KBM-7 (cell line): ENCODE measurements at places on chromosomes 13 and 19.
A peak's percentile ranks its signal among the peaks of the same experiment; 100 is the strongest.

GRCh38 chr13:40187324-40187795 lies 479.1 kb downstream of the FOXO1 start:
- DNase-seq = no peak

GRCh38 chr13:29771247-29771646 lies 79.2 kb downstream of the UBL3 start:
- peak; percentile 54 for DNase-seq

DNA sequence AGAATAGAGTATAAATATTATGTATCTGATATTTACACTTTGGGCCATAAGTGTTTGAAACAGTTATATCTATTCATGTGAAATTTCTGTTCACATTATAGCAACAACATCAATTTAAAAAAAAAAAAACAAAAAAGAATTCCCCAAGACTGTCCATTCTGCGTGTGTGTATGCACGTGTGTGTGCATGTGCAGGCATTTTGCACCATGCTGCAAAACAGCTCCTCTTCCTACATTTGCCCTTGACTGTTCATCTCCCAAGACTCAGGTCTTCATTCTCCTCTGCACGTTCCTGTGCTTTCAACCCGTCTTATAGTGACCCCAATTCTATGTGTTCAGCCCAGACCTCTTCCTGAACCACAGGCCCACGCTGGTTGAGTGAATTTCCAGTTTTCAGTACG lies 149.4 kb downstream of the SHISA2 start:
- no peak for DNase-seq

DNA sequence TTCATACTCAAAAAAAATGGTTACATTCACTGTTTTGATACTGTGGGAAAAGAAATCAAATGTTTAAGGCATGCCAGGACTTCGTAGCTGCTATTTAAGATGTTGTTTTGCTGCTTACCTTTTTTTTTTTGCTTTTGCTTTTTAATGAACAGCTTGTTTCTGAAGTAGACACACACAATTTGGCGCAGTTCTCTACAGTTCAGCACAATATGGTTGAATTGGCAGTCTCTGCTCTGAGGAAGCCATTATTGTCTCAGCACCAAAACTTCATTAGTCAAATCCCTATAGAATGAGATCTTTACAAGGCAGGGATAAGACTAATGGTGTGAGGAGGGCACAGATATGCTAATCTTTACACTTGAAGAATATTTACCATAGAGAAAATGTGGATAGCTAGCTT lies 197.6 kb downstream of the SLITRK5 start:
- no peak for DNase-seq

DNA sequence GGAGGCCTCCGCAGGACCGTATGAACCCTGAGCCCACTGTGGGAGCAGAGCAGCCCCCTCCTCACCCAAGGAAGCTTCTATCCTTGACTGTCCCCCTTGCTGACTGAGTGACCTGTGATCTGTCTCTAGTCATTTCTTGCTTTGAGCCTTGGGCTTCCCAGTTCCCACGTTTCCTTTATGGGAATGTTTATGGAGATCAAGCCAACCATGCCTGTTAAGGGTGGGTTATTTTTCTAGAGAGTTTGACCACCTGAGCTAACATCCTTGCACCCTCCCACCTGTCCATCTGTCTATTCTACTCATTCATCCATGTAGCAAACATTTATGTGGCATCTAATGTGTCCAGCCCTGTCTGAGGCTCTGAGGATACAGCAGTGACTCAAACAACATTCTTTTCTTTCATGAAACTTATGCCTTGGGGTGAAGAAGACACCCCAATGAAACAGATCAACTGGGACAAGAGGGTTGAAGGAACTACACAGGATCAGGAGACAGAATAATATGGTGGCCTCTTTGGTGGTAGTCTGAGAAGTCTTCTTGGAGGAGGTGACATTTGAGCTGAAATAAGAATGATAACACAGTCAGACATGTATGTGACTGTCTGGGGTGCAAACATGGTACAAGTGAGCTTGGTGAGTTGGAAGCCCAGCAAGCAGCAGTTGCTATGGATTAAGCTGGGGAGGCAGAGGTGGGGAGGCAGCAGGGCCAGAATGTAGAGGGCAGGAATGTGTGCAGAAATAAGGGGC lies 30.5 kb downstream of the CERS4 start:
- DNase-seq = no peak

- DNase-seq = peak; percentile 12
Observed at GRCh38 chr19:36876993-36877938, 26.6 kb downstream of the ZNF345 start.

GRCh38 chr19:35544110-35544802 lies 1.2 kb upstream of the TMEM147 start:
- DNase-seq = no peak

DNA sequence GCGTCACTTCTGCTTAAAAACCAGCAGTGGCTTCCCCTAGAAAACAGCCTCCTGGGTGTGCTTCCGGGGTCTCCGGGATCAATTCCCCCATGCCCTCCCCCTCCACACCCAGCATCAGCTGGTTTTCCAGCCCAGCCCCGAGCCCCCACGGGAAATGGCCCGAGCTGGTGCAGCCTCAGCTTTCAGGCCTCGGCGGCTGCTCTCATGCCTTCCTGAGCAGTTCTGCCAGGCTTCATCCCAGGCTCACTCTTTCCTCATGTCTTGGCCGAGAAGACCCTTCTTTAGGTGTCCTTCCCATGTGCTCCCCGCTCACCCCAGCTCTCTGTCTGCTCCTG lies 103.1 kb upstream of the RNF113B start:
- no peak for DNase-seq

DNA sequence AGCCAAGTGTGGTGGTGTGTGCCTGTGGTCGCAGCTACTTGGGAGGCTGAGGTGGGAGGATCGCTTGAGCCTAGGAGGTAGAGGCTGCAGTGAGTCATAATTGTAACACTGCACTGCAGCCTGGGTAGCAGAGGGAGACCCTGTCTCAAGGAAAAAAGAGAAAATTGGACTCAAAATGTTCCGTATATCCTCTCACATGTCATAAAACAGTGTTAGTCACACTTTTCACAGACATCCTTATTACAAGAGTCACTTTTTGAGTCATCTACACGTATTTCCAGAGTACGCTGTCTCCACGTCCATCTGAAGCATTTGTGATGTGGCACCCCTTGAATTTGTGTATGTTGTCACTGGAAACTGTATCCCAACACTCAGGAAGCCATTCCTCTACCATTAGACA lies 133.0 kb downstream of the SIPA1L3 start:
- no peak for DNase-seq

DNA sequence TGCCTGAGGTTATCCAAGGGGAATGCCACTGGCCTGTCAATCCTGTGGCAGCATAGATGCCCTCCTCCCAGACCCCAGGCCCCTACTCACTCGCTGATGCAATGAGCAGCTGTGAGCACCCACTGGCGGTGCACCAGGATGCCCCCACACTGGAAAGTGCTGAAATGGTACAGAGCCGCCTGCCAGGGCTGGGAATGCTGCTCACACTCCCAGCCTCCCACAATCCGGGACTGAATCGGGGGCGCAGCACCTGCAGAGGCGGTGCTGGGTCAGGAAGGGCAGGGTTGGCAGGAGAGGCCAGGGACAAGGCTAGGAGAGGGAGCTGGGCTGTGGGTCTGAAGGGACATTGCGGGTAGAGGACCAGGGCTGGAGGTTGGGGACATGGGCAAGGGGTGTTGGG lies 2.0 kb downstream of the KLK1 start:
- DNase-seq = no peak

GRCh38 chr19:55353356-55353802 lies 1.1 kb downstream of the COX6B2 start:
- no peak for DNase-seq

GRCh38 chr19:45607071-45608029 lies 5.3 kb upstream of the GPR4 start:
- peak; percentile 73 for DNase-seq

GRCh38 chr19:51469162-51469561 lies 9.2 kb upstream of the CEACAM18 start:
- no peak for DNase-seq

DNA sequence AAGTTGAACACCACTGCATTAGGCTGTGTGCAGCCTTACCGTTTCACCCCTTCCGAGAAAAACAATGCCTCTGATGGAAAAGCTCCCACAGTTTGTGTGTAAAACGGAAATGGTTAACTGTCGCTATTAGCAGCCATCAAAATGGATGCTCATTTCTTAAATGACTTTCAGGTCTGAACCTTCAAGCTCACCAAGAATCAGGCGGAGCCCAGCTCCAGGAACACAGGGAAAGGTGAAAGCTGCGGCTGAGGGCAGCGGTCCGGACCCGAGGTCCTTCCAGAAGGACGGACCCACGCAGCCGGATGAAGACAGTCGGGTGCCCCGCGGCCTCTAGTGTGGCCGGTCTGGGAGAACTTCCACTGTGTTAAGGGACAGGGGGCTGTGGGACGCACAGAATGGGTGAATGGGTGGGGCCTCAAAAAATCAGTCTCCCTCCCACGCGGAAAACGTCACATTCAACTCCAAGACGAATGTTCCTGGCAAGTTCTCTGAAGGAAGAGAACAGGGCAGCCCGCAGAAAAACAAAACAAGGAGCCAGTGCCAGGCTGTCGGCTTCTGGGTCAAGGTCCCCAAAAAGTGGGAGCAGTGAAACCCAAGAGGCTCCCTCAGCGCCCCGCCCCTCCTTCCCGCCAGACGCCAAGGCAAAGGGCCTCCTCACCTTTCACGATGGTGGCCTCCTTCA lies 4.9 kb downstream of the IRS2 start:
- DNase-seq = no peak

GRCh38 chr19:46373491-46374359 lies 26.8 kb downstream of the PPP5C start:
- no peak for DNase-seq

DNA sequence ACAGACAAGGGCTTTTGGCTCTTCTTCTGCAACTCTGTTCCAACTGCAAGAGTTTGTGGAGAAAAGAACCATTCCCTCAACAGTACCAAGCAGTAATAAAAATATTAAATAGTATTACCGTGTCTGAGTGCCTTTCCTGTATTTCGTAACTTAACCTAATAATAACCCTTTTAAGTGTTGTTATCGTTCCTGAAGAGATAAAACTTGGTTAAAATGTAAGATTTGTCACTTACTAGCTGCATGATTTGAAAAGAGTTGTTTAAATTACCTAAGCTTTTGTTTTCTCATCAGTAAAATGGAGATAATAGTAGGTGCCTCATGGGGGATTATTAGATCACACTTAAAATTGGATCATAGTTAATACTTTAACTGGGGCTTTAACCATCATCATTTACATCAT lies 447.2 kb downstream of the GPC5 start:
- DNase-seq = no peak

- no peak for DNase-seq
Observed at GRCh38 chr13:99307247-99307646, at the start of gene GPR183. TSS of gene GPR183 (minus strand) at chr13:99307399. CDS start at chr13:99296145, 11,254 bp downstream.

DNA sequence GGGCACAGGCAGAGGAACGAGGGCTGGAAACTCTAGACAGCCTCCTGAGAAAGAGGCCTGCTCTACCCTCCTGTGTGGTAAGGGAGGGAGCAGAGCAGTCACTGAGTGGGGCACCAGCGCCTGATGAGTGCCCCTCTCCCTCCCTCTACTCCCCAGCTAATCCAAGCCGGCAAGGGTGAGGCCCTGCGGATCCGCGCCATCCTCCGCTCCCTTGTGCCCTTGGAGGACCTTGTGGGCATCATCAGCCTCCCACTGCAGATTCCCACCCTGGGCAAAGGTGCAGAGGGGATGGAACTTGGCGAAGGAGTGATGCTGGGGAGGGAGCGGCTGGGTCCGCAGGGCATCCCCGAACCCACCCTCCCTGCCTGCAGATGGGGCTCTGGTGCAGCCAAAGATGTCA lies 67.0 kb downstream of the RYR1 start:
- no peak for DNase-seq

DNA sequence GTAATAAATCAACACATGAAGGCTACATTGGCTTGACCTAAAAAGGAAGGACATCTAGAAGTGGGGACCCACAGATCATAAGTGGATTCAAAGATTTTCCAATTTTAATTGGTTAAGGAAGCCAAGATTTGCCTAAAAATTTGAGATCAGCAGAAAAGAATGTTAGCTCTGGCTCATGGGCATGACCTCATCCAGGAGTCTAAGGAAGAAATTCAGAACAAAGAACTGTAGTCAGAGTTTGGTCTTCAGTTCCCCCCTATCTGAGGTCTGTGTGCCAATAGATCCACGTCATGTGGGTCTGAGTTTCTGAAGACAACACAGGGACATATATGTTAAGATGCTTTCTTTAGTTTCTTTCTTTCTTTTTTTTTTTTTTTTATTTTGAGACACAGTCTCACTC lies 648.8 kb upstream of the SPRY2 start:
- DNase-seq = no peak

GRCh38 chr13:110413016-110413675 lies 106.1 kb downstream of the COL4A2 start:
- no peak for DNase-seq

DNA sequence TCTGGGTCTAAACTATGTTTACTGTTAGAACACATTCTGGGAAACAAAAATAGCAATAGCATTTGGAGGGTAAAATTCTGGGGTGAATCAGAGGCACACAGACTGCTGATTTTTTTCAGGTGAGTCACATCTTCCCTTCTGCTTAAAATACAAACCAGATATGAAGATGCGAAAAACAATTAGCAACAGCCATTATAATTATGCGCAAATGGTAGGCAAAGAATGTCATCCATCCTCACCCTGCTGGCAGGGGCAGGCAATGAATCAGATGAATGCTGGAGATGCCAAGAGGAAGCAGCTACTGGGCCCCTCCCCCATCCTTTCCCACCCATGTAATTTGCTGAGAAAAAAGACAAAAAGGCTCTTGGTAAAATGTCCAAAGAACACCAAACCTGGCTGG lies 282.9 kb downstream of the KLF5 start:
- no peak for DNase-seq

- no peak for DNase-seq
Observed at GRCh38 chr19:35041548-35042055, at the start of gene HPN. TSS of gene HPN (plus strand) at chr19:35041721. CDS start at chr19:35042507, 786 bp downstream.

GRCh38 chr19:12676384-12676792 lies 5.3 kb downstream of the DHPS start:
- peak; percentile 80 for DNase-seq

GRCh38 chr19:56681702-56682101 lies 10.1 kb upstream of the ZNF835 start:
- no peak for DNase-seq

- DNase-seq = no peak
Observed at GRCh38 chr19:38831142-38831605, 420 bp downstream of the ECH1 start.

- no peak for DNase-seq
Observed at GRCh38 chr19:8657869-8658268, 27.4 kb downstream of the NFILZ start.

GRCh38 chr19:46198756-46199155 lies 30.8 kb upstream of the IGFL1 start:
- no peak for DNase-seq

DNA sequence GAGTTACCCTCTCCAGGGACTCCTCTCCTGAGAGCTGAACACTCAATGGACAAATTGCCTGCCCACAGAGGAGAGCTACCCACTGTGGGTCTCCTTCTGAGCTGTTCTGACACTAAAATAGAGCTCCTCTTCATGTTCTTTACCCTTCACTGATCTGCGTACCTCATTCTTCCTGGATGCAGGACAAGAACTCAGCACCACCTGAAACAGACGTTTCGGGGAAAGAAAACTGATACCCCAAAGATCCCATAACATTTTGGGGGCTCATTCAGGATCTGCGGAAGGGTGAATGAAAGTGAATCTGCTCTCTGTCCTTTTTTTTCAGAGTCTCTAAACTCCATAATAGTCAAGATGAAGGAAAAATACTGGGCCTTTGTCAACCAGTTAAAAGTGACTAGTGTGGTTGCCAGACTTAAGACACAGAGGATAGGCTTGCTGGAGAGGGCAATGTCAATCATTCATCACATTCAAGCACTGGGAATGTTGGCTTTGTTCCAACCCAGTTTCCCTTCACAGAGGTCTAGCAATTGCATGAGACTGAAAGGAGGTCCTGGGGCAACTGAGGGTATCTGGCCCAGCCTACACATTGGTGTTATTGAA lies 136.7 kb upstream of the SLITRK6 start:
- no peak for DNase-seq
